Pulmonary artery endothelial cell (primary cell): ENCODE measurements at places on chromosomes 5 and 9.

DNA sequence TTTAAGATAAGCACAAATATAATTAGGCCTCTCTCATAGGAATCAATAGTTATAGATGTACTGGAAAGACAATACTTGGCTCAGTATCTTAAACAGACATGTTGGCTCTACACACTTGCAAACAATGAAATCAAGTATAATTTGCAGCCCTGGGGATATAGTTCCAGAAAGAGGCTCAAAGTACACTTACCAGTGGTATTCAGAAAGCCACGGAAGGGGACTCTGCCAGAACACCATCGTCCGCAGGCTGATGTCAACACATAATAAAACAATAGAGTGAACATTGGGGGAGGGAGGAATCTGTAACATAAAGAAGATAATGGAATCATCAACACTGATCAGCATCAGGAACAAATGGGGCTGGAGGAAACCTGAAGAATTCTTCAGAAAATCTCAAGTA lies 31.2 kb upstream of the EBF1 start:
- no peak for DNase-seq

- no peak for DNase-seq
These were observed 263.2 kb downstream of the KCTD16 start for GRCh38 chr5:144433893-144434292.

GRCh38 chr9:121783111-121783510 lies 131.7 kb downstream of the DAB2IP start:
- DNase-seq: no peak

DNA sequence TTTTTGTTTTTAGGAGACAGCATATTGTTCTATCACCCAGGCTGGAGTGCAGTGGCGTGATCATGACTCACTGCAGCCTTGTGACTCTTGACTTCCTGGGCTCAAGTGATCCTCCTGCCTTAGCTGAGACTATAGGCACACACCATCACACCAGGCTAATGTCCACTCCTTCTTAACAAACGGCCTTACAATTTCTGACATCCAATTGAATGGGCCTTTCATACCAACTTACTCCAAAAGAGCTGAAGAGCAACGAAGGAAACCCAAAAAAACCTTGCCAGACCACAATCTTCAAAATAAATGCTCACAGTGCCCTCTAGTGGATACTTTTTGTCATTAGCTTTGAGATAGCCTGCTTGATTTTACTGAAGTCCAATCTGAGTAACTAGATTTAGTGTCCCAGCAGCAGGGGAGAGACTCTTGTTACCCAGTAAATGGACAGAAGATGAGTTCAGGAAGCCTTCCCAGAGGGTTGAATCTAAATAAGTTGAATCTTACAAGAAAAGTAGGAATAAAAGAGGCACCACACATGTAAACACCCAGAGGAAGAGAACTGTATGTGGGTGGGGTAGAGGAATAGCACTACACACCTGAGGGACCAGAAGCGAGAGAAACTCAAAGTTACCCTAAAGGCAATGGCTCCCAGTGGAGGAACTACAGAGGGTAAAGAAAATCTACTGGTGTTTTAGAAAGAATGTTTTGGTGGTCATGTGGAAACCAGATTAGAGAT lies 9.3 kb downstream of the ZNF622 start:
- peak; percentile 22 for DNase-seq

DNA sequence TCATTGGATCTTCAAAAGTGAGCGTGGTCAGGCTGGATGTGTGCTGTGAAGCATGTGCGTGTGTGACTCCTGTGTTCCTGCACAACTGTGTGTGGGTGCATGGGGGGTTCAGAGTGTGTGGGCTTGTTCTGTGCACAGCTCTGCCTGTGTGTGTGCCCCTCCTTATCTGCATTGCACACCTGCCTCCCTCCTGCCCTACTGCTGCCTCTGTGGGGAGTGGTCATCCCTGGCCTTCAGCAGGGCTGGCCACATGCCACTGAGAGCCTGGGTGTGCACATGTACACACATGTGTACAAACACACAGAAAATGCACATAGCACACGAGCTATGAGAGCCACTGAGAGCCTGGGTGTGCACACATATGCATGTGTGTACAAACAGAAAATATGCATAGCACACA lies 92.1 kb downstream of the CACNA1B start:
- DNase-seq: no peak

GRCh38 chr5:165272436-165272835 lies 1767.0 kb downstream of the MAT2B start:
- DNase-seq: no peak

- DNase-seq: no peak
These were observed 357.8 kb upstream of the RGMB start for GRCh38 chr5:98415663-98416062.

DNA sequence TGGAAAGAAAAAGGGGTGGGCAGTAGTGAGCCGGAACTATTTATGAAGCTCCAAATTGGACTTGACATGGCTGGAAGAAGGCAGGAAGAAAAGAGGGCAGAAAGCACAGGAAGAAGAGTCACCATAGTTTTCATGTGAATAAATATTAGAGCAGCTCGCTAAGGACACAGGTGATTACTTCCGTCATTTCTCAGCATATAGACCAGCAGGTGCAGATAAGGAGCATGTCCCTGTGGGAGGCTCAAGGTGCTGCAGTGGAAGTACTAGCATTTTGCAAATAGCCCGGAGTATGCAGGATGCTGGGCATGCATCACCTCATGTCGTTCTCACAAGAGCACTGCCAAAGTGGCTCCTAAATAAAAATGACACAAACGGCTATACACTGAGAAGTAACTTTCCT lies 71.3 kb upstream of the HTR4 start:
- DNase-seq: no peak

DNA sequence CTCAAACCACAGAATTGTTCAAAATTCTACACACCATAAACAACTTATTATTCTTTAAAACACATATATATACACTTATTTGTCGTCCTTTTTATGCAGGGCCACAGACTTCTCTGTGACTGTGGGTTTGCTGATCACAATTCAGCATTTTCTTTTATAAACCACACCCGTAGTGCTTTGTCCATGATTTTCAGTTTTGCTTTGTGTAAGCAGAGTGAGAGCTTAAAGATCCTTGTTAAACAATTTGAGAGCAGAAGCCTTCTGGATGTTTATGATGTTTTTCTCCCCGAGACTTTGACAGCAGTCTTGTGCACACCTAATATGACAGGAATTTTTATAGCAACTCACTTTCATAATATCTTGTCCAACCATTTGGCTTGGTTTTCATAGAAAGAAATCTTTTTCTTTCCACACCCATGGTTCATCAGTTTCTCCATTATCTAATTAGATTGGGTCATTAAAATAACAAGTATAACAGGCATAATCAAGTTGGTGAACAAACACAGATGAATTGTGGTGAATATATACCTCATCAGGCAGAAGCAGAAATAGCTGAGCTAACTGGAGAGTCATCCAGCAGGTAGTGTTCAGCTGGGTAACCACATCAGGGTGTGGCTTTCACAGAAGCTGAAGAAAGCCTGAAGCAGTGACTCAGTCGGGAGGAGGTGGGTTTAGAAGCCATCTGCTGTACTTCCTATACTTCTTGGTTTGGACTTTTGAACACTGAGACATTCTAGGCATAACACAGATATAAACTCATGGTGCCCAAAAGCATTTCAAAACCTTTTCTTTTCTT lies 232.8 kb downstream of the DOCK8 start:
- no peak for DNase-seq

GRCh38 chr5:127536687-127537086 lies 19.2 kb downstream of the PRRC1 start:
- DNase-seq: no peak

GRCh38 chr9:19137282-19137681 lies 10.0 kb upstream of the PLIN2 start:
- no peak for DNase-seq

- DNase-seq: no peak
These were observed 17.8 kb downstream of the CTNNA1 start for GRCh38 chr5:138770977-138771376.

GRCh38 chr9:130200038-130200849 lies 28.0 kb downstream of the NCS1 start:
- DNase-seq: no peak

DNA sequence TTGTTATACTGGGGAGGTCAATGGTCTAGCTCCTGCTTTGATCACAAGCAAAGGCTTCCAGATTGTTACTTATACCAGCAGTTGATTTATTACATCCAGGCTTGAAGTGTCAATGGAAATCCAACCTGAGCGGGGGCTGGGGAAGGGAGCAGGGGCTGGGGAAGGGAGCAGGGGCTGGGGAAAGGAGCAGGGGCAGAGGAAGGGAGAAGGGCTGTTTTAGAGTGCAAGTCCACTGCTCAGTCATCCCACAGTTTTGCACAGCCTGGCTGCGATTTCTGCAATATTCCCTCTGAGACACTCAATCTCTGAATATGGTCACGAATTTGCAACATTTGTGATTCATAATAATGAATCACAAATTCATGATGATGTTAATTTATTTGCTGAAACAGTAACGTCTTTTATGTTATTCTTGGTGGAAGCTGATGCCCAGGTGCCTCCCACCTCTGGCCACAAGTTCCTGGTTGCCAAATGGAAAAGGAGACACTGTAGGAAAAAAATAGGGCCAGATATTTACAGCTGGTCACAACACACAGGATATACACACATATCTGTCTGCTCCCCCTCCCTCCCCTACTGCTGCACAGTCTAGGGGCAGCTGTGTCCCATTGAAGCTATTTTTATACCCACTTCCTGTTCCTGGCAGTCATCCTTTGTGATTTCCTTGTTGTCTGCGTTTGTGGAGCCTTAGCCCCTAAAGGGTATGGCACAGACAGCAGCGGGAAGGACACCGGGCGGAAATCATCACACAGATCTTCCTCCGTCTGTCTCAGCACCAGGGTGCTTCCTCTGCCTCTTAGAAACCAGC lies 325.1 kb downstream of the GADD45G start:
- no peak for DNase-seq

- DNase-seq: no peak
These were observed 63.8 kb downstream of the PBX3 start for GRCh38 chr9:125811002-125811401.

DNA sequence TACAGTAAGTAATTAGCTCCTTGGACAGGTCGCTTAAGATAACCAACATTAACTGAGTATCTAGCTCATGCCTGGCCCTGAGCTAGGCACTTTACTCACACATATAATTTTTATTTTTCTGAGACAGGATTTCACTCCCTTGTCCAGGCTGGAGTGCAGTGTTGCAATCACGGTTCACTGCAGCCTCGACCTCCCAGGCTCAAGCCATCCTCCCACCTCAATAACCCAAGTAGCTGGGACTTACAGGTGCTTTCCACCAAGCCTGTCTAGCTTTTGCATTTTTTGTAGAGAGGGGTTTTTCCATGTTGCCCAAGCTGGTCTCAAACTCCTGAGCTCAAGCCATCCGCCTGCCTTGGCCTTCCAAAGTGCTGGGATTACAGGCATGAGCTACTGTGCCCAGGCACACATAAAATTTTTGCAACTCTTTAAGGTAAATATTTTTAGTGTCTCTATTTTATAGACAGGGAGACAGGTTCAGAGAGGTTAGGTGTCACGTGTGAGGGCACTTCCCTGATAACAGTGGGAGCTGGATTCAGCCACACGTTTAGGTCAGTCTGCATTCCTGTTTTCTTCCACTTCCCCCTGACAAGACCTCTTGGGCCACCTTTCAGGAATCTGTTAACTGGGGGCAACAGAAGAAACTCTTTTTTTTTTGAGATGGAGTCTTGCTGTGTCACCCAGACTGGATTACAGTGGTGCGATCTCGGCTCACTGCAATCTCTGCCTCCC lies 18.2 kb downstream of the HBEGF start:
- no peak for DNase-seq

GRCh38 chr5:73946919-73947602 lies 321.1 kb downstream of the ARHGEF28 start:
- no peak for DNase-seq

DNA sequence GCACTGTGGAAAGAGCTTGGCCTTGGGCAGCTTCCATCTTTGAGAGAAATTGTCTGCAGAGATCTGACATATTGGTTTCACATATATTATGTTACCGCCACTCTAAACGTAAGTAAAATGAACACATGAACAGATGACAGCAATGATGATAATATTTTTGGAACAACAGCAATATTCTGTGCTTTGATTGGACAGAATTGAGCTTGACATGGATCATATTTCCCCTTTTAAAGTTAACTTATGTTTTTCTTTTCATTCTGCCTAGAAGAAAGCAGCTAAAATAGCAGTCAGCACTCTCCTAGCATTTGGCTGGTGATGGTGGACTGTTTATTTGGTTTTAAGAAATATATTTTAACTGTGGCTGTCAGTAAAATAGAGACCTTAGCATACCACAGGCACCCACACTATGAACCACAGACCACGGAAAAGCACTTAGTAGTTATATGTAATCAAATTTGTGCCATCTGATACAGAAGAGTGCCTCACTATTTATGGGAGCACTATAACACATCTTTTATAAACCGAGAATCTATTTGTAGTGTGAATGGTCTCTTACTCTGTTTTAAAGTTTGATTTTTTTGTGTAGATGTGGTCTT lies 1.8 kb upstream of the CFAP95 start:
- DNase-seq: no peak

DNA sequence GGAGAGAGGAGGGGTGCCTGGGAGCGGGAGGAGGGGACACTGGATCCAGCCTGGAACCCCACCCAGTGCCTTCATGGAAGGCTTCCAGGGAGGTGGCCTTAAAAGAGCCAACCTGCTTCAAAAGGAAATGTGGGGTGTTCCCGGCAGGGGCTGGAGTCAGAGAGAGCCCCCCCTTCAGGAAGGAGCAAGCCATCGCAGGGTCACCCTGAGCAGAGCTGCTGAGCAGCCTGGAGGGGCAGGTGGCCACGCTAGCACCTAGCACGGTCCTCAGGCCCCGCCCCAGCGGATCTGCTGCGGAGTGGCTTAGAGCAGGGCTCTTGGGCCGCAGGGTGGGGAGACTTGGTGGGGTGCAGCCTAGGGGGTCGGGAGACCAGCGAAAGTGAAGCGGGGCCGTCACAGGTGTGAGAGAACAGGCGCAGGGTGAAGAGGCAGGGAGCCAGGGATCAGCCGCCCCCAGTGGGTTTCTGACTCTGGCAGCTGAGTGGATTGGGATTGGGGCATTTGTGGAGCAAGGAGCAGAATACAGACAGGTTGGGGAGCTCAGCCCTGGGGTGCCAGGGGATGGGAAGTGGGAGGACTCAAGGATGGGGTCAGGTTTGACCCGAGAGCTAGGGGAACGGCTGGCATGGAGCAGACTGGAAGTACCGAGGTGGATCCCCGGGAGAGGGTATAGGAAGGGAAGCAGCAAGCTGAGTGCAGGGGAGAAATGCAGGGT lies 1.5 kb downstream of the LCN2 start:
- no peak for DNase-seq

DNA sequence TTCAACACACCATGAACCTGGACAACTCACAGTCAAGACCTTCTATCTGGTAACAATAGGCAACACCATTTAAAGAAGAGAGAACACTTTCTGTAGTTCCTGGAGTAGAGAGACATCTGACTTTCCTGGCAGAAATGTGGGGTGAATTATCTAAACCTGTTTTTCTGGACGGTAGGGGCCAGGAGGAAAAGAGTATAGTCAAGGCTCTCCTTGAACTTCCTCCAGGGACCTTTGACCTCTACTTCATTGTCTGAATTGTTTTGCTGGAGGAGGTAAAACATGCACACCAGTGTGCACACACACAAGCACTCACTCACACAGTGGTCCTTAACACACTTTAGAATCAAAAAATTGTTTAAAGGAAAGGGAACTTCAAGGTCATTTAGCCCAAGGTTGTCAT lies 13.2 kb downstream of the S100Z start:
- no peak for DNase-seq

GRCh38 chr9:34809504-34810186 lies 99.7 kb upstream of the CCL21 start:
- DNase-seq: no peak

- no peak for DNase-seq
These were observed 150.3 kb downstream of the FBXL7 start for GRCh38 chr5:15650266-15650665.
